B cell (primary cell): ENCODE measurements at places on chromosomes 2 and 18. TPM values are rescaled to one million over a fixed set of nuclear protein-coding genes. Genes with fewer than 3 reads are reported as not detected.

LIMS4 gene
- total RNA-seq: 0.47 and 0.49 TPM in 2 replicates

COMMD1 gene
- 25.1 and 26.7 TPM in 2 replicates for total RNA-seq

GULP1 gene
- not detected in 2 replicates for total RNA-seq

RAB12 gene
- total RNA-seq: 38.7 and 40.9 TPM in 2 replicates

SLC30A3 gene
- total RNA-seq: not detected in 2 replicates

RPRM gene
- not detected in 2 replicates for total RNA-seq

ALPI gene
- total RNA-seq: not detected in 2 replicates

C2orf78 gene
- not detected in 2 replicates for total RNA-seq

ZFAND2B gene
- total RNA-seq: 55.2 and 58.7 TPM in 2 replicates

CFAP53 gene
- 0.75 and 0.79 TPM in 2 replicates for total RNA-seq

DNA sequence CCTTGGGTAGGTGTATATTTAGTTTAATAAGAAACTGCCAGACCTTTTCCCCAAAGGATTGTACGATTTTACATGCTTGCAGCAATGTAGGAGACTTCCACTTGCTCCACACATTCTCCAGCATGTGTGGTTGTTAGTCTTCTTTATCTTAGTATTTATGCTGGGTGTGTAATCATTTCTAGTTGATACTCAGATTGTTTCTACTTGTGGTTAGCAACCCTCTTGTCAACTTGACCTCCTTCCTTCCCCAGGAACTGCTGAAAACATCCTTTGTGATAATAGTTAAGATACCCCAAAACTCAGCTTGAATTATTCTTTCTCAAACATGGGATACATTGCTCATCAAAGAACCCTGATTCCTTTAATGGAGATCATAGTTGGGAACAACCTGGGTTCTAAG is 37.2 kb upstream of the CYBRD1 start:
- no peak for DNase-seq

- DNase-seq: no peak
Observed at GRCh38 chr2:3522961-3523421, 3.7 kb upstream of the ADI1 start.

GRCh38 chr2:46462936-46463335 is 16.4 kb upstream of the TMEM247 start:
- no peak for DNase-seq

- DNase-seq: no peak
Observed at GRCh38 chr18:27995770-27996502, 181.0 kb downstream of the CDH2 start.

DNA sequence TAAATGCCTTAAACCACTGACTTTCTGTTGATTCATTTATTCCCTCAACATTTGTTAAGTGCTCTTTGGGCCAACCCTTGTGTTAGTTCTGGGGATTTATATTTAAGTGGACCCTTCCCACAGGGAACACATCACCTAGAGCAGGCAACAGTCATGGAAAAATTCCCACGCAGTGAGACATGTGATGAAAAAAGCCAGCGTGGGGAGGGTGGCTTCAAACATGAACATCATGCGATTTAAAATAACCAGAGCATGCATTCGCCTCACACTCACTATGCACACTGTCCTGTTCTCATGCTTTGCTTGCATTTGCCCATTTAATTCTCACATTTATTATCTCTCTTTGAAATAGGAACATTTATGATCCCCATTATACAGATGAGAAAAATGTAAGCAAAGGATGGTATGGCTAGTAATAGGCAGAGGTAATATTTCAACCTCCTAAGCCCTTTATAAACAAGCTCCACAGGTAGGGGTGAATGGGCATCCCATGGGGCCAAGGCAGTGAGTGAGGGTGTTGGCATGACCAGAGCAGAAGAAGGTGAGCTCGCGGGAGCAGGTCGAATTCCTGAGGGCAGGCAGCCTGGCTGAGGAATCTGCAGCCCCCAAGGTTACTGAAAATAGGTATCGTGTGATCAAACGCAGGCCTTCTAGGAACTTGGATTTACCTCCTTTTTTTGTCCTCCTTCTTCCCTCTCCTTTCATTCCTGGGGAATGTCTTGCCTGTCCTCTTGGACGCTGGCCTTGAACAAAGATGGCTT is 297.8 kb downstream of the MYCN start:
- no peak for DNase-seq

DNA sequence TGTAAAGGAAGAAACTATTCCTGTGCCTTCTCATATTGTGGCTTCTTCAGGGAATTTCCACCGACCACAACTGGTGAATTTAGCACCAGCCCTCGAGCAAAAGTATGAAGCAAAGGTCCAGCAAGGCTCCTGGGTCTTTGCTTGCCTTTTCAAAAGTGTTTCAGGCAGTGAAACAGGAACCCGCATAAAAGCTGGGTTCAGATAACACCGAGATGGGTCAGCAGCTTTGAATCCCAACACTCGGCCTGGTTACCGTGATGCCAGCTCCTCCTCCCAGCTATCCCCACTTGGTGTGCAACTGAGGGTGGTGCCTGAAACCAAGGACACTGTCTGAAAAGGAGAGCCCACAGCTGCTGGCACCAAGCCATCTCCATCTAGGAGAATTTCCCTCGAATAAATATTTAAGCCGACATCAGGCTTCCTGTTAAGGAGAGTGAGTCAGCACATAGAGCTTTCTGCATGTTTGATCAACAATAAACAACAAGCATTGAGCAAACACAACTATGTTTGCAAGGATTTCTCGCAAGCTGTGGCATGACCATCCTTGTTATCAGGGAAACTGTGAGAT is 69.5 kb downstream of the ANTXR1 start:
- DNase-seq: no peak

DNA sequence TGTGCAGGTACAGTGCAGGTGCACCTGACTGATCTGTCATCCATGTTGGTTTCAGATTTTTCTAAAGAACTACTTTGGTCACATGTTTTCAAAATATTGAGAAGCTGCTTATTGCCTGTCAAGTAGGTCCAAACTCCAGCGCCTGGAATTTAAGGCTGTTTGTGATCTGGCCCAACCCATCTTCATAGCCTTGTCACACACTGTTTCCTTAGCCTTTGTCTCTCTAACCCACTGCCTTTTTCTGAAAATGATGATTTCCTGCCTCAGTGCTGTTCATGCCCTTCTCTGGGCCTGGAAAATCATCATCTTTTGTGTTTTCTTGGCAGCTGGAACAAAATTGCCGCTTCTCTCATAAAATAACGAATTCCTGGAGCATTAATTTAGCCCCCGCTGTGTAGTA is 7.2 kb downstream of the LIMS1 start:
- no peak for DNase-seq

DNA sequence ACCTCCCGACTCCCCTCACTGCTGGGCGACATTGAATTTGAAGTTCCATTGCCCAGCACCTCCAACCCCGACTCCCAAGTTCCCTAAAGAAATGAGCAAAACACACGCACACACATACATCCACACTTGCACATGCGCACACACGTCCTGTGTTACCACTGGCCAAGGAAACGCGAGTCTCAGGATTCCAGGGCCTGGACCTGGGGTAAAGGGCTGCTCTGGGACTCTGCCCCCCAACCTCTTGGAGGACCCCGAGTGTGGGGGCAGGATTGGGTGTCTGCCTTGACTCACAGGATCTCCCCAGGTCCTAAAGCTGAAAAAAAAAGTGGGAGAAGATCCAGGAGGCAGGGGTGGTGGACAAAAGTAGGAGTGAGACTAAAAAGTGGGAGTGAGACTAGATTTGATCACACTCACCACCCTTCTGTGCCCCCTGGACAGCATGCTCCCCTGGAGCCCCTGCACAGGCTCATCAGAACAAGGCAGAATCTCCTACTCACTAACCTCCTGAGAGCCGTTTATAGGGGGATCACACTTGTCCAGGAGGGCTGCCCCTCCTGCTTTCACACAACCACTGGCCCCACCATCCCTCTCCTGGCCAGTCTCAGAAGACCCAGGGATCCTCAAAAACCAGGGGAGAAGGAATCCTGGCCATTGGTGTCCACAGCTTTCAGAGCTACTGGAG is 202.2 kb downstream of the TNS1 start:
- DNase-seq: no peak
